ENCODE measurements at places on chromosomes 6 and 20.
A peak's percentile ranks its signal among the peaks of the same experiment; 100 is the strongest.

DNA sequence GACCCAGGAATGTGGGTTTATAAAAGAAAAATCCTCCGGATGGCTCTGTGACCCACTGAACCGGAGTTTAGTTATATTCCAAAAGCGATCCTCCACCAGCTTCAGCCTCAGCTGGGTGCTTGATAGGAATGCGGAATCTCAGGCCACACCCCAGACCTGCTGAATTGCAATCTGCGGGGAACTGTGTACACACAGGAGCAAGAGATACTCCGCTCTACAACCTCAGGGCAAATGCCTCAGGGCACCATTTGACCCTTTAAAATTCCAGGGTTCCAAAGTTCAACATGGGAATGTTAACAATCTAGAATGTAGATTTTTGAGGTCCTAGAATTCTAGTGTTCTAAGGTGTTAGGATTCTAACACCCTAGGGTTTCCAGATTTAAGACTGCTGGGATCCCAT is 10.8 kb downstream of the BPIFA2 start:
- no peak for DNase-seq

DNA sequence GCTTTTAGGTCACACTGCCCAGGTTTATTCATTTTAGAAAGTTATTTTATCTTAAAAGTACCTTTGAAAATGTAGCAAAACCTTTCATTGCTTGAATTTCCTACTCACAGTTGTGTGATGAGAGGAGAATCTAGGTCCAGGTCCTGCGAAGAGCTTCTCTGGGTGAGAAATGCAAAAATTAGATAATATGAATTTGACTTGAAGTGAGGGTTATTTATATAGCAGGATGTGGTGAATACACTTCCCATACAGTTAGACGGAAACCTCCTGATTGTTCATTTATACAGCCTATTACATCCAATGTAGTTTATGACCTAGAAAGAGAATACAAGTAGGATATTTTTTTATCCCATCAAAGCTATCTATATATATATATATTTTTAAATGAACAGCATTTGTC is 30.5 kb downstream of the CDKAL1 start:
- DNase-seq: no peak

- DNase-seq: no peak
These were observed 18.7 kb downstream of the DEK start for GRCh38 chr6:18245642-18246041.

DNA sequence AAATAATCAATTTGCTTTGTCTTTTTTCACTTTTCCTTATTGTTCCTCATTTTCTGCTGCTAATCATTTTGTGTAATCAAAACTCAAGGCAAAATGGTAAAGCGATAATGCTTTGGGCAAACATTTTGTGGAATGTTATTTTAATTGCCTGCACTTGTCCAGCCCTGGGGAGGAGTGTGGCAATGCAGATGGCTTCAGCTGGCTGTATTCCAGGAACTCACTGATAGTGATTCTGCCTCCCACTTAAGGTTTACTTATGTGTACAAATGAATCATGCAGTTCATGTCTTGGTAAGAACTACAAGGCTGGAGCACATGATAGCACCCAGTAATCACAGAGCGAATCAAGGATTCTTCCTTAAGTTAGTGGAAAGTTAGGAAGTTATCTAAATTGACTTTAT is 107.8 kb downstream of the COL19A1 start:
- no peak for DNase-seq

- no peak for DNase-seq
These were observed 57.4 kb downstream of the NINL start for GRCh38 chr20:25527949-25528348.

DNA sequence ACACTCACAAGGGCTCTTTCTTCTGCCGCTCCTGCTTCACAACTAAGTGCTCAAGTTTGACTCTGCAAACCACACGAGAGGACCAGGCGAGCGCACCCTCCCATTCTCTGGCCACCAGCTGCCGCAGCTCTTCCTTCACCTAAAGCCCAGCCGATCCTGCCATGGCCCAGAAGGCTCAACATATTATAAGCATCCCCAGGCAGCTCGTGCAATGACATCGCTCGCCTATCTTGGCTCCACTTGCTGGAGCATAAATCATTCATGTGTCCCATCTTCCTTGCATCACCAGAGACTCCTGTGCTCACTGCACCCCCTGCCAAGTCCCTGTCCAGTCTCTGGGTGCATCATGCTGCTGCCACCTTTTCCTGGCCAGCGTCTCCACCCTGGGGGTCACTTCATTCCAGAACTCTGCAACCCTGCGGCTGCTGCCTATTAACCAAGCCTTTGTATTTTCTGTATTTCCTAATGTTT is 59.0 kb downstream of the PSMG4 start:
- DNase-seq: no peak

- DNase-seq: no peak
These were observed 67.1 kb upstream of the ZMYND8 start for GRCh38 chr20:47423586-47423985.

DNA sequence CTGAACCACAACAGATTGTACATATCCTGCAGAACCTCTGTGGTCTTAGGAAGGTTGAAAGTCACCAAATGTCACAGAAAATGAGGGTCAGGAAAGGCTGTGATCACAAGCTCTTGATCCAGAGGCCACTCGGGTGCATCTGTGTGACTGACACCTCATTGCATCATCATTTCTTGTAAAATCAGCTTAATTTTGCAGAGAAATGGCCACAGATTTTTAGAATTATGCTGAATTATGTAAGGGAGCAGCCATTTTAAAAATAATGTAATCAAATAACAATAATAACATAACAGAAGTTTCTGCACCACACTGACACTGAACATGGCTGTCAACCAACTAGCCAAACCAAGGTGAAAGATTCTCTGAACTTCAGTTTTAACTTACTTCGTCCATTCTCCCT is 32.5 kb upstream of the PRND start:
- DNase-seq: peak; percentile 28

DNA sequence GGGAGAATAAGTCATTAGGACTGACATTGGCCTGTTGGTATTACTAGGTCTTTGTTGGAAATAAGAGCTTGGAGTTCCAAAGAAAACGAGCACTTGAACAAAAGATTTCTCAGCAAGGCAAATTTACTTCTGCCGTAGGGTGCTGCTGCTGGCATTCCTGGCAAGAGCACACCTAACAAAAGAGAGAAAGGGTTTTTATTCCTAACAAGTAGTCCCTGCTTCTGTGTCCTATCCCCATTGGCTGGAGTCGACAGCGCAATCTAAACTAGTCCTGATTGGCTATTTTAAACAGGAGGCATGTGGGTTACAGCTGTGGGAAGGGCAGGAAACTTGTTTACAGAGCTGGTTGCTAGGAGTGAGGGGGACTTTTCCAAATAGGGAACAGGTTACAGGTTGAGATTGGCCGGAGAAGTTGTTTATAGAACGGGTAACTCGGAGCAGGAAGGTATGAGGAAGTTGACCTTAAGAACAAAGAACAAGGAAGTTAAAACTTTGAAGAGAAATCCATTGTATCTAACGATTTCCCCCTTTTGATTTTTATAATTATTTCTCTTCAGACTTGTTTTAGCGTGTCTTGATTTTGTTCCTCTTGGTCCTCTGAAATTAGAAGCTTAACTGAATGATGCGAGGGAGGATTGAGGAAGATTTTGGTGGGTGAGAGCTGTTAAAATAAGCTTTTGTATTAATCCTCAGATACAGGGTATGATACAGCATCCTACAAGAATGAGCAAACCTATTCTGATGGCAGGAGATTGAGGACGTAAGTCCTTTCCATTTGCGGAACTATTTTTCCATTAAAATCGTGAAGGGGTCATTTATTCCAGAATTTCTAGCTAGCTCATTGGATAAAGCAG is 3.4 kb upstream of the ZNFX1 start:
- DNase-seq: peak; percentile 34

GRCh38 chr6:54903884-54904283 is 57.3 kb downstream of the FAM83B start:
- no peak for DNase-seq

Data from suppressor macrophage treated with lipopolysaccharide for 4 hours (primary cell).